ENCODE measurements at places on chromosomes 7 and 10.

- peak; percentile 91 for DNase-seq
Measured at GRCh38 chr10:103676058-103676785, 179.2 kb downstream of the SH3PXD2A start.

DNA sequence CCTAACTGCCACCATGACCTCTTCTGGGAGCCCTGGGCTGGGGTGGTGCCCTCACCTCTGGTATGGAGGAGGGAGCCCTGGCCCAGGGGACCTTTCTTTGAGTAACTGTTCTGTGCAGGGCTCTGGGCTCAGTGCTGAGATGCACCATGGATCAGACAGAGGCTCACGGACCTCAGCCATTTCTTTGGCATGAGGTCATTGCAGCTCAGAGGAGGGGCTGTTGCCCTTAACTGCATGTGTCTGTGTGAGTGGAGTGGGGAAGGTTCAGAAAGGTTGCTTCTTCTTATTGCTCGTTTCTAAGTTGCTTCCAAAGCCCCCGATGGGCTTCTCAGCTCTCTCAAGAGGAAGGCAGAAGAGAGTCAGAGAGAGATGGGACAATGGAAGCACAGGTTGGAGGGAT, 233.9 kb downstream of the RPS24 start:
- DNase-seq: peak; percentile 56

DNA sequence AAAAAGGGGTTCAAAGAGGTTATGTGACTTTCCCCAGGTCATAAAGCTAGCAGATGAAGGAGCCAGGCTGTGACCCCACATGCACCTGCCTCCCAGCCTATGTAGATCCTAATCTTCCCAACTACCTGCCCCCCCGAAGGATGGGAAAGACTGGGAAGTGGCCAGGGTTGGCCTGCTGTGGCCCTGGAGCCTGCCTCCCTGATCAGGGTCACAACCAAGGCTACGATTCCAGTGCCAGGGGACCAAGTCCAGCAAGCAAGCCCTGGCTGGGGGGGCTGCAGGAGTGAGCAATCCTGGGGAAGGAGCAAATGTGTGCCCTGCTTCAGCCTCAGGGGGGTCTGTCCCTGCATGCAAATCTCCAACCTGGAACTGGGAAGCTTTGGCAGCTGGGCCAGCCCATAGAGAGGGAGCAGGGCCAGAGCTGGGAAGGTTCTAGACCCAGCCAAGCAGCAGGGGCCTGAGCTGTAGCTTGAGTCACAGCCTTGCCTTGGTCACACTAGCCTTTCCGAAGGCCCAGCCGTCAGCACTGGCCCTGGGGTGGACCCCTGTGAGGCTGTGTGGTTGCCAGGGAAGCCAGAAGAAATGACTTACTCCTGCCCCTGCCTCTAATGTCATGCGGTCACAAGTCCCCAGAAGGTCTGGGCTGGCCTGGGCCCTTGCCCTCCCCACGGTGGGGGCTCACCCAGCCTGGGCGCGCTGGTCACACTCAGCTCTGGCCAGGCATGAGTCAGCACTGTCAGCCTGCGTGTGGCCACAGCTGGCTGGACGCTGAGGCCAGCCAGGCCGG, 96.4 kb upstream of the ZMIZ1 start:
- peak; percentile 72 for DNase-seq

DNA sequence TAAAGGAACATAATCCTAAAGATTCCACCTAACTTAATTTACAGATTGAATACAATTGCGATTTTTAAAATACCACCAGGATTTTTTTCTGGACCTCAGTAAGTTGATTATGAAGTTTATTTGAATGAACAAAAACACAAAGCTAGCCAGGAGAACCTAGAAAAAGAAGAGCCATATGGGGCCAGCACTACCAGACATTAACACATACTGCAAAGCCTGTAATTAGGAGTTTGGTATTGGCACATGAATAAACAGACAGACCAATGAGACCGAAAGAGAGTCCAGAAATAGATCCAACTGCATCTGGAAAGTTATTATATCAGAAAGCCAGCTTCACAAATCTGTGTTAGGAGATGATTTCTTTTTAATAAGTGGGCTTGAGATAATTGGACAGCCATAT, 105.5 kb upstream of the CHST15 start:
- no peak for DNase-seq

GRCh38 chr7:151206914-151207313, 3.4 kb downstream of the H2BK1 start:
- DNase-seq: no peak

DNA sequence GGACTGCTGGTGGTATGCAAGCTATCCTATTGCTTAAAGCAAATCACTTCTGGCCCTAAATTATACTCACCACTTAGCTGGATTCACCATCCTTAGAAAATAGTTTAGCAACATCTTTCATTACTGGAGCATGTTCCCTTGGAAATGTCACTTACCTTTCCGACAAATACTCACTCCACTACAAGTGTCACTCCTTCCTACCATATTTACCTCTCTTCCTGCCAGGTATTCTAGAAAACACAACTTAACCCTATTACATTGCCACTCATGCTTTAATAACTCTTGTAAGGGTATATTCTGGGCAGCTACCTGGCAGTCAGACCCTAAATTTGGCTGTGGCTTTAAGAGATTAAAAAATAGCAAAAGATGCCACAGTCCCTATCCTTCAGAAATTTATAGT, 37.5 kb upstream of the CTNNA3 start:
- no peak for DNase-seq

DNA sequence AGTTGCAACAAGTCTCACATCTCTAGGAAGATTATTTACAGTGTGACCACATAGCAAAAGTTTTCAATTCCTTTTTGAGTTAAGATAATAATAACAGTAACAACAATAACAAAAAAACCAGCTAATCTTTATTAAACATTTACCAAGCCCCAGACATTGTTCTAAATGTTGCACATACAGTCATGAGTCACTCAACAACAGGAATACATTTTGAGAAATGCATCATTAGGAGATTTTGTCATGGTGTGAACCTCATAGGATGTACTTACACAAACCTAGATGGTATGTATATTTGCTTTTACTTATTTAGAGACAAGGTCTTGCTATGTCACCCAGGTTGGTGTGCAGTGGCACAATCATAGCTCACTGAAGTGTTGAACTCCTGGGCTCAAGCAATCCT, 52.0 kb downstream of the SPAM1 start:
- DNase-seq: no peak

DNA sequence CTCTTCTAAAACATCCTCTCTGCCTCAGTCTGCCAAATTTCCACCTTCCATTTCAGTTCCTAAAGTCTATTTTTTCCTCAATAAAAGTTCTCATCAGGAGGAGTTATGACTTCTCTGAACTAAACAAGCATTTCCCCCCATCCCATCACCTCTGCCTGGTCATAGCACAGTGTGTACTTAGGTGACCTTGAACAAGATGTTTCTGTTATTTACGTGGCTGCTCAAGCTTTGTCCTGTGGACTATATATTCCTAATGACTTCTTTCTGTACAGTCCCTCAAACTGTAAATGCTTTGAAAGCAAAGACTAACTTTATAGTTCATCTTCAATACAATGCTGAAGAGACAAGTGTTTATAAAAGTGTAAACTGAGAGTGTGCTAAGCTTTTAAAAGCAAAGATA, 166.9 kb downstream of the CPEB3 start:
- no peak for DNase-seq

DNA sequence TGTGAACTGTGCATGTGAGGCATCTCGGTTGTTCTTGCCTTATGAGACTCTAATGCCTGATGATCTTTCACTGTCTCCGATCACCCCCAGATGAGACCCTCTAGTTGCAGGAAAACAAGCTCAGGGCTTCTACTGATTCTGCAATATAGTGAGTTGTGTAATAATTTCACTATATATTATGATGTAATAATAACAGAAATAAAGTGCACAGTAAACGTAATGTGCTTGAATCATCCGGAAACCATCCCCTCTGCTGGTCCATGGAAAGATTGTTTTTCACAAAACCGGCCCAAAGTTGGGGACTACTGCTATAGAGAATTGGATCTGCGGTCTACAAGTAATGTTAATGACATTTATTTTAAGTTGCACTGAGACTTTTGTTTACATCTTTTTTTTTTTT, 126.7 kb downstream of the TPST1 start:
- no peak for DNase-seq
